Spinal cord (tissue), 10 donors: ENCODE measurements at places on chromosomes 5 and 9.

- no peak overlapping the region for H3K4me3 ChIP-seq
- no peaks in the 10 kb centered on the region for H3K4me1 ChIP-seq
- DNase-seq: no peak
- no peak overlapping the region for H3K27ac ChIP-seq
- no peaks in the 10 kb centered on the region for H3K27me3 ChIP-seq
Observed at GRCh38 chr9:17342696-17343095, 207.9 kb downstream of the CNTLN start.

DNA sequence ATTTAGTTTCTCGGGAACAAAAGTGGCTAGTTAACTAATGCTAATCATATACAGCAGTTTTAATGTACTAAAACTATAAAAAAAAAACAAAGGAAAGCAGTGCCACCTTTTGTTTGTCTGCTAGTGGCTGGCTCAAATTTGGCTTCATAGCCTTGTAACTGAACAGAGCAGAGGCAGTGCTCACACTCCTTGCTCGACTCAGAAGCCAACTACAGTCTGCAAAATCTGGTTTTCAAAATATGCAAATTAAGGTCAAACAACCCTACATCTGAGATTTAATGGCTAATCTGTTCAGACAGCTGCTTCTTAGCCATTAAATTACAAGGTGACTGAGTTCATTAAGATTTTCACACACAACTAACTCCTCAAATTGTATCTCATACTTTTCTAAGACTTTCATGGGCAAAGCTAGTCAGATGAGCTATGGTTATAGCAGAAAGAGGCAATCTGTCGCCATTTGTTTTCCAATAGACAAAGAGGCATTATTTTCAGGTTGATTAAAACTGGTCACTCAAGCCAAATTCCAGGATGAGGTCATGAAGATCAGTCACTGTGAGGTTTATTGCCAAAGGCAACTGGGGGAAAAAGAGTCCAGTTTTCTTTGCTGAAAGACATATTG is 56.8 kb upstream of the EPB41L4A start:
- no peaks in the 10 kb centered on the region for H3K36me3 ChIP-seq
- peak; percentile 26 for DNase-seq
- H3K4me3 ChIP-seq: no peak overlapping the region
- no peaks in the 10 kb centered on the region for H3K4me1 ChIP-seq
- H3K27ac ChIP-seq: no peak overlapping the region
- no peaks in the 10 kb centered on the region for H3K27me3 ChIP-seq

GRCh38 chr5:21784487-21784886 is 1068.7 kb downstream of the CDH12 start:
- H3K27ac ChIP-seq: no peak overlapping the region
- DNase-seq: no peak
- no peaks in the 10 kb centered on the region for H3K4me1 ChIP-seq
- no peak overlapping the region for H3K4me3 ChIP-seq
- no peaks in the 10 kb centered on the region for H3K27me3 ChIP-seq

DNA sequence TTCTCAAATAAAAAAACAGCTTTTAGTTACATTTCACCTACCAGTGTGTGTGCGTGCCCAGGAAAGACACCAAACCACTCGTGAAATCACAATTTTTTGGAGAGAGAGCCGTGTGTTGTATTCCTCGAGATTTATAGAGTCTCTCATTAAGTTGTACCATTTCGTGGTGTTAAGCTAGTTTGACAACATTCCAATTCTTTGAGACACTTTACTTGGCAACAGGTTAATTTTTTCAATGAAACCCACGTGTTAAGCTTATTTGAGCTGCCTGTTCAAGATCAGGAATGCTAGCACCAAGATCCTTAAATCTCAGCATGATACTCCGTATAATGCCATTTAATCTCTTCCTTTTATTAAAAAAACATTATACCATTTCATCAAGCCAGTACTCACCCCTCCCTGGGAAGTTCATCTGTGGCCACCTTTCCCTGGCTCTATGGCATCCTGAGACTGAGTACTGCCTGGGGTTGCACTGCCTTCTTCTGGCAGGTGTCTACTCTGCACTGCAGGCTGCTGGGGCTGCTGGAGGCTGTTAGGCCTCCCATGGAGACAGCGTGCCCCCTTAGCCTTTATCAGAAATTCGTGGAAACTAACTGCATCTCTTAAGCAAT is 143.7 kb downstream of the ARHGAP26 start:
- peak; percentile 47 for DNase-seq
- H3K4me1 ChIP-seq: no peaks in the 10 kb centered on the region
- no peak overlapping the region for H3K4me3 ChIP-seq
- H3K27me3 ChIP-seq: no peaks in the 10 kb centered on the region
- peaks cover 3% of the 10 kb centered on the region for H3K36me3 ChIP-seq
- H3K27ac ChIP-seq: no peak overlapping the region

- H3K36me3 ChIP-seq: no peaks in the 10 kb centered on the region
- no peak overlapping the region for H3K4me3 ChIP-seq
- no peak for DNase-seq
- H3K4me1 ChIP-seq: no peaks in the 10 kb centered on the region
Observed at GRCh38 chr9:17863213-17863883, 284.5 kb downstream of the SH3GL2 start.
